ENCODE measurements at places on chromosomes 12 and 14.

GRCh38 chr12:49708851-49709250 is 1.6 kb upstream of the FMNL3 start:
- DNase-seq, result no peak

GRCh38 chr12:94289461-94290312 is 141.3 kb downstream of the PLXNC1 start:
- no peak for DNase-seq

GRCh38 chr14:73143003-73143402 is 6.7 kb downstream of the PSEN1 start:
- DNase-seq, result no peak

DNA sequence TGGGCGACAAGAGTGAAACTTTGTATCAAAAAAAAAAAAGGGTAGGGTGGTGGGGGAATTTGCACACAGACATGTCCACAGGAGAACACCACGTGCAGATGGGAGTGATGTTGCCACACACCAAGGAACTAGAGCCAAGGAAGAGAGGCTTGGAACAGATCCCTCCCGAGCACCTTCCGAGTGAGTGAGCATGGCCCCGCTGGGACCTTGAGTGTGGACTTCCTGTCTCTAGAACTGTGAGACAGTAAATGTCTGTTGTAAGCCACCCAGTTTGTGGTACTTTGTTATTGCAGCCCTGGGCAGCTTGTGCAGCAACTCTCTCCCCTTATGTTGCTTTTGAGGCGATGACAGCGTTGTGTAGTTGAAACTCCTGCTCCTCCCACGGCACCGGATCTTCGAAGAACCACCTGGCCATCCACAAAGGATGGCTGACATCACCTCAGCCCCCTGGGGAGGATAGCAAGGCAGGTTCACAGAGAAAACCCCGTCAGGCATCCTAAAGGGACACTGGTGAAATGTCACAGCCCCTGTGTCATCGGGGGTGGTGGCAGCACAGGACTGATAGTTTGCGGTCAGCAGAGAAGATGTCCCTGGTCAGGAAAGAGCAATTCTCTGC is 54.7 kb upstream of the PLEKHG3 start:
- DNase-seq, result no peak

DNA sequence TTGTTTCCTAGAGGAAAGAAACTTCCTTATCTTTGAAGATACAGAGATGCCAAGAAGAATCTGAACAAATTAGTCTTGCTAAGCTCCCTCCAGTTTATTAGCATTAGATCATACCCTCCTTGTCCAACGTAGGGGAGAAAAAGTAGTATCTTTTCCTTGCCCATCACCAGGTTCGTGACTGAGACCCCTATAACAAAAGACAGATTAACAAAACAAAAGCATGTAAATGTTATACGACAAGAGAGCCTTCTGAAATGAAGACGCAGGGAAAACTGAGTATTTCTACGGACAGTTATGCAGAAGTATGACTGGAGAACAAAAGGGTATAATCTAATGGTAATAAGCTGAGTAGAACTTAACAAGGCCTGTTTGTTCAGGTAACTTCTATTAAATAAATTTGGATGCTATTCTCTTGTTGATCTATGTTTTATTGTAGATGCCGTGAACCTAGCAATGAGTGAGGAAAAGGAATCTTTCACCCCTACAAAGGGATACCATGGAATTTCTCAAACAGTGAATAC is 2.9 kb upstream of the CLEC7A start:
- DNase-seq, result no peak

DNA sequence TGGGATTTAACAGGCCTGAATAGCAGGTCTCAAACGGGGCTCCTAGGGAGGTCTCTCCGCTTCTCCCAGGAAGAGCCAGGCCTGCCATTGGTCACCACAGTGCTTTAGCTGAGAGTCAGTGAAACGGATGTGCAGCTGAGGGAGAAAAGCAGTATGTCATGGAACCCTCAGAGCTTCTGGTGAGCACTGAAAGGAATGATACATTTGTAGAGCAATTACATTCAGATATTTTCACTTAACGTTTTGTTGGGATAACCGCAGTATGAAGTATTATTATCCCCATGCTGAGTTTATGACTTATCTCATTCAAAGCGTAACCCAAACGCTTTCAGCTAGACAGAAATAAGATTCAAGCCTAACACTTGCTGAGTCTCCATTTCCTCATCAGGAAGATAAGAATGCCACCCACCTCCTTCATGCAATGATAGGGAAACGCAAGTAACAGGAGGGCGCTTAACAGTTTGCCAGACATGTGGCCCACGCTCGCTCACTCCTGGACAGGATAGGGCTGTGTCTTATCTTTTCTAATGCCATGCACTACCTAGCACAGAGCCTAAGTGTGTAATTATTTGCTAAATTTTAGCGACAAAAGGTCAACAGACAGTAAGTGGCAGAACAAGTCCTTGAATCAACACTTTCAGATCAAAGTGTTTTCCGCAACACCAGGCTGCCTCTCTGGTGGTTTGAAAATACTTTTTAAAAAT is 28.2 kb downstream of the DAD1 start:
- DNase-seq, result no peak
